ENCODE measurements at places on chromosomes 7 and 10. TPM values are rescaled to one million over a fixed set of nuclear protein-coding genes. Genes with fewer than 3 reads are reported as not detected.

UTF1 gene
- total RNA-seq, result 0.33 TPM

DNA sequence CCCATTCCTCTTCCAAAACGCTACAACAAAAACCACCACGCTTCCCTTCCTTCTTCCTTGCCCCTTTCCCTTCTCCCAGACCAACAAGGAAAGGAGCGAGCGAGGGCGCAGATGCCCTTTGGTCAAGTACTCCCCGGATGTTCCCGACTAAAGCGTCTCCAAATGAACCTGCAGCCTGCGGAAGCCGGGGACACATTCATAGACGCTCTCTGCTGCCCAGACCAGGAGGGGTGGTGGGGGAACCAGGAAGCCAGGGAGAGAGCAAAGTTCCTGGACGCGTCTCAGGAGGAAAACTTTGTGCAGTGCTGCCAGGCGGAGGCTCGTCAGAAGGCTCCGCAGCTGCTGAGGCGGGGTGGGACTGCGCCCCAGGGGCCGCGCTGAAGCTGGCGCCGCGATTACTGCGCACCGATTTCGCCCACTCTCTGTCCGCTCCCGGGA is 754 bp downstream of the SEMA3D start:
- no peaks in the 10 kb centered on the region for H3K4me1 ChIP-seq
- DNase-seq, result no peak
- no peak overlapping the region for H3K27ac ChIP-seq
- H3K4me3 ChIP-seq, result peak overlapping the region; percentile 28
- H3K27me3 ChIP-seq, result no peaks in the 10 kb centered on the region

NKX2-3 gene
- total RNA-seq, result not detected

DNA sequence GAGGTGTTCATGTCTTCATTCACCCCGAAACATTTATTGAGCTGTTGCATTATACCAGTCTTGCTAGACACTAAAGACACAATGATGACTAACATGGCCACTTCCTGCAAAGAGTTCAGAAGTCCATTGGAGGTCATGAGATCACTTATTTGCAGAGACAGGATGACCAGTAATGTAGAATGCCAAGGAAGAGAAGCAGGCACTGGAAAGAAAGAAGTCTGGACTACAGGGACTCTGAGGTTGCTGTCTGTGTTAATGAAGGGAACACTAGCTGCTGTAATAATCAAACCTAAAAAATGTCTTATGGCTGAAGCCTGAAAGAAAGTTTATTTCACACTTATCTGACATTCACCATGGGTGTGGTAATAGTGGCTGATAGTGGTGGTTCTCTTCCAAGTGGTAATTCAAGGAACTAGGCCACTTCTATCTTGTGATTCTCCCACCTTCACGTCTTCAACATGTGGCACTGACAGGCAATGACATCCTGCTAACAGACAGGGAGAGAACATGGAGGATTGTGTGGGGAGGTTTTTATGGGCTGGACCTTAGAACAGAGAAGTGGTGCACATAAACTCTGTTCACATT is 89.2 kb upstream of the MKLN1 start:
- no peaks in the 10 kb centered on the region for H3K27me3 ChIP-seq
- H3K4me1 ChIP-seq, result peaks cover 18% of the 10 kb centered on the region
- no peak overlapping the region for H3K4me3 ChIP-seq
- H3K27ac ChIP-seq, result peak overlapping the region; percentile 64

TMEM229A gene
- total RNA-seq, result not detected

GRCh38 chr7:87147500-87147899 is 4.8 kb upstream of the DMTF1 start:
- H3K4me3 ChIP-seq, result no peak overlapping the region
- no peak for DNase-seq
- no peaks in the 10 kb centered on the region for H3K27me3 ChIP-seq
- no peak overlapping the region for H3K27ac ChIP-seq
